A549 treated with dexamethasone at 1 μM for 4 hours (cell line): ENCODE measurements at places on chromosomes 3 and 15. TPM values are rescaled to one million over a fixed set of nuclear protein-coding genes. Genes with fewer than 3 reads are reported as not detected.

The HTR3E gene
- not detected in 5 replicates for total RNA-seq

The CDHR4 gene
- total RNA-seq, result 0.15 to 0.26 TPM (median 0.24 TPM) in 5 replicates

The CKMT1B gene
- total RNA-seq, result 2.4 to 5.3 TPM (median 3.9 TPM) in 5 replicates

The SUSD5 gene
- total RNA-seq, result 2.9 to 4.3 TPM (median 3.7 TPM) in 5 replicates

The ACP3 gene
- 0.02 to 0.06 TPM (median 0.06 TPM) in 3 of 5 replicates, not detected in the others for total RNA-seq

The MLF1 gene
- 22.4 to 30.6 TPM (median 24.6 TPM) in 5 replicates for total RNA-seq

The OCA2 gene
- 0.24 to 0.49 TPM (median 0.33 TPM) in 5 replicates for total RNA-seq

The GTF2A2 gene
- total RNA-seq, result 160 to 195 TPM (median 185 TPM) in 5 replicates

The SLC35G2 gene
- 22.4 to 24.6 TPM (median 24.3 TPM) in 5 replicates for total RNA-seq

The SLC22A14 gene
- 0.04 to 0.14 TPM (median 0.08 TPM) in 4 of 5 replicates, not detected in the other for total RNA-seq

The GPR160 gene
- total RNA-seq, result 0.90 to 1.8 TPM (median 1.7 TPM) in 5 replicates

The ST3GAL6 gene
- total RNA-seq, result 0.73 to 1.3 TPM (median 0.89 TPM) in 5 replicates

The HRG gene
- total RNA-seq, result not detected in 5 replicates

The WDR93 gene
- 0.10 to 0.27 TPM (median 0.17 TPM) in 5 replicates for total RNA-seq

The C3orf18 gene
- 1.9 to 2.9 TPM (median 2.7 TPM) in 5 replicates for total RNA-seq

The IGSF10 gene
- total RNA-seq, result 0.34 to 0.53 TPM (median 0.40 TPM) in 5 replicates

The GRM2 gene
- 0.02 to 0.10 TPM (median 0.05 TPM) in 3 of 5 replicates, not detected in the others for total RNA-seq

The CA12 gene
- total RNA-seq, result 162 to 219 TPM (median 203 TPM) in 5 replicates

The ANKUB1 gene
- not detected in 5 replicates for total RNA-seq

The APOD gene
- 1.2 to 2.2 TPM (median 1.6 TPM) in 5 replicates for total RNA-seq

The SAMD7 gene
- total RNA-seq, result not detected in 5 replicates

The ARHGEF26 gene
- total RNA-seq, result 10.9 to 15.3 TPM (median 12.3 TPM) in 5 replicates

The COL6A5 gene
- not detected in 5 replicates for total RNA-seq

The IL17RD gene
- 0.62 to 1.3 TPM (median 1.2 TPM) in 5 replicates for total RNA-seq

The SUMF1 gene
- 17.5 to 21.8 TPM (median 19.8 TPM) in 5 replicates for total RNA-seq

The COL8A1 gene
- total RNA-seq, result not detected in 5 replicates

The NTRK3 gene
- 16.4 to 27.2 TPM (median 22.9 TPM) in 5 replicates for total RNA-seq

The TNNC1 gene
- total RNA-seq, result 0.87 to 1.3 TPM (median 1.3 TPM) in 5 replicates

The SQOR gene
- total RNA-seq, result 69.7 to 78.6 TPM (median 74.4 TPM) in 5 replicates

The MYH15 gene
- 0.11 to 0.25 TPM (median 0.12 TPM) in 5 replicates for total RNA-seq

The DUOX1 gene
- 0.02 to 0.04 TPM in 2 of 5 replicates, not detected in the others for total RNA-seq

The SPINK8 gene
- total RNA-seq, result not detected in 5 replicates

The LTK gene
- 0.05 to 0.12 TPM (median 0.06 TPM) in 4 of 5 replicates, not detected in the other for total RNA-seq

The CEP70 gene
- total RNA-seq, result 9.8 to 13.1 TPM (median 11.6 TPM) in 5 replicates

The DUOXA2 gene
- total RNA-seq, result not detected in 5 replicates

The CYP1A2 gene
- total RNA-seq, result not detected in 5 replicates

The CPNE9 gene
- total RNA-seq, result 0.05 to 0.25 TPM (median 0.14 TPM) in 4 of 5 replicates, not detected in the other

The TRH gene
- not detected in 5 replicates for total RNA-seq

The GP9 gene
- not detected in 5 replicates for total RNA-seq

The CADPS gene
- not detected in 5 replicates for total RNA-seq

The POTEB gene
- not detected in 5 replicates for total RNA-seq
